AG04449 (cell line): ENCODE measurements at places on chromosomes 5 and 9.

GRCh38 chr5:149280124-149280523 lies 8.5 kb downstream of the AFAP1L1 start:
- no peak for DNase-seq

GRCh38 chr9:103364753-103365152 lies 369.6 kb downstream of the CYLC2 start:
- no peak for DNase-seq

- no peak for DNase-seq
Measured at GRCh38 chr5:132067451-132067850, 6.1 kb upstream of the CSF2 start.

GRCh38 chr9:116467740-116468351 lies 219.3 kb upstream of the TRIM32 start:
- DNase-seq, result no peak

DNA sequence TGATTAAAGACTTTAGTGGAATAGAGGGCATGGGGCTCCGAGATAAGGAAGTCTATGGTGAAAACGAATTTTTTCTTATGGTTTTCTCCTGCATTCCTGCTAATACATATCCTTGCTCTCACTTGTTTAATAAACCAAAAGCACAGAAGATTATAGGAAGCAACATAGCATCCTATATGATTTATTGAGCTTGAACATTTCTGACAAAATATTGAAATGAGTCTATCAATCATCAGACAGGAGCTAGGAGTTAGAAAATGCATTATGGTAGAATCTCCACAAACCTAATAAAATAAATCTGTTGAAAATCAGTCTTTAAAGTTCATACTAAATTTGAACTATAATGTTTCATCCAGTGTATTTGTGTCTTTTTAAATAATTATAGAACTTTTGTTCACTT lies 554.6 kb upstream of the RGMB start:
- no peak for DNase-seq

- no peak for DNase-seq
Measured at GRCh38 chr5:16253856-16254255, 74.3 kb upstream of the MARCHF11 start.

DNA sequence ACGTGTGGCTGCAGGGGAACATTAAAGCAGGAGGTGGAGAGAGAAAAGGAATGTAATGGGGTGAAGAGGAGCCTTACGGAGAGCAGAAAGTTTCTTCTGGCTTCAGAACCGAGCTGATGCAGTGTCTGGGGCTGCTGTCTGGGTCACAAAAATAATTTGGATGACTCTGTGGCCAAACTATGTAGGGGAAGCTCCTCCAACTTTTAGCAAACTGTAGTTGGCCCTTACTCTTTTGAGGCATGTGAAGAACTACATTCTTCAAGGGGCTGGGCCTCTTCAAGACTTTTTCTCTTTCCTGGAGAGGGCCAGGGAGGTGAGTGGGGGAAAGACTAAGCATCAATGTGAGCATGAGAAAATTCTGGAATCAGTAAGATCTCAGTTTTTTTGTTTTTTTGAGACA lies 31.9 kb upstream of the SPARC start:
- peak; percentile 93 for DNase-seq
